ENCODE measurements at places on chromosomes 1 and 21.

- peaks cover 2% of the 10 kb centered on the region for H3K36me3 ChIP-seq
- H3K4me1 ChIP-seq: no peaks in the 10 kb centered on the region
- no peak overlapping the region for H3K27ac ChIP-seq
- no peak overlapping the region for H3K4me3 ChIP-seq
- DNase-seq: no peak
- H3K27me3 ChIP-seq: no peaks in the 10 kb centered on the region
Observed at GRCh38 chr1:14810595-14811361, 212.3 kb downstream of the KAZN start.

GRCh38 chr1:207861442-207862177 is 49.3 kb downstream of the CD34 start:
- H3K27ac ChIP-seq: peak overlapping the region; percentile 88
- peaks cover 60% of the 10 kb centered on the region for H3K4me1 ChIP-seq
- peak; percentile 48 for DNase-seq

- H3K4me3 ChIP-seq: no peak overlapping the region
- DNase-seq: no peak
- H3K36me3 ChIP-seq: no peaks in the 10 kb centered on the region
- H3K27me3 ChIP-seq: peaks cover 24% of the 10 kb centered on the region
- peak overlapping the region; percentile 8 for H3K27ac ChIP-seq
Observed at GRCh38 chr1:116129537-116129936, 18.3 kb downstream of the MAB21L3 start.

DNA sequence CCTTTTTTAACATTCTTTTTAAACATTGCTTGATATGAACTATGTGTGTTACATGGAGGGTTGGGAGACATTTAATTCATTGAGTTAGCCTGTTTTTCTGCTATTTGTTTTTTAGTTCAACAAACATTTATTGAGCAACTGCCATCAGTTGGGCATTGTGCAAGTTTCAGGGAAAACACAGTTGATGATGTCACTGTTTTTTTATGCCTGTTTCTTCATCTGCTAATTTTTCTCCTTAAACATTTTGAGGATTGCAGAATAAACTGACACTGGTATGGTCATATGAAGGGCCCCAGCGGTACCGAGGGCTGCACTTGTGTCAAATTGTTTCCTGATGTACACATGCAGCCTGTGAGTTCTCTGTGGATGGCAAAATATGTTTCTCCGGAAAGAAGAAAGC is 253.0 kb downstream of the FGGY start:
- no peak overlapping the region for H3K27ac ChIP-seq
- H3K36me3 ChIP-seq: peaks cover 6% of the 10 kb centered on the region
- H3K4me3 ChIP-seq: no peak overlapping the region
- H3K27me3 ChIP-seq: no peaks in the 10 kb centered on the region

- H3K27me3 ChIP-seq: no peaks in the 10 kb centered on the region
- H3K4me3 ChIP-seq: no peak overlapping the region
- H3K36me3 ChIP-seq: no peaks in the 10 kb centered on the region
- DNase-seq: no peak
Observed at GRCh38 chr1:109198745-109199144, 15.0 kb upstream of the SARS1 start.

DNA sequence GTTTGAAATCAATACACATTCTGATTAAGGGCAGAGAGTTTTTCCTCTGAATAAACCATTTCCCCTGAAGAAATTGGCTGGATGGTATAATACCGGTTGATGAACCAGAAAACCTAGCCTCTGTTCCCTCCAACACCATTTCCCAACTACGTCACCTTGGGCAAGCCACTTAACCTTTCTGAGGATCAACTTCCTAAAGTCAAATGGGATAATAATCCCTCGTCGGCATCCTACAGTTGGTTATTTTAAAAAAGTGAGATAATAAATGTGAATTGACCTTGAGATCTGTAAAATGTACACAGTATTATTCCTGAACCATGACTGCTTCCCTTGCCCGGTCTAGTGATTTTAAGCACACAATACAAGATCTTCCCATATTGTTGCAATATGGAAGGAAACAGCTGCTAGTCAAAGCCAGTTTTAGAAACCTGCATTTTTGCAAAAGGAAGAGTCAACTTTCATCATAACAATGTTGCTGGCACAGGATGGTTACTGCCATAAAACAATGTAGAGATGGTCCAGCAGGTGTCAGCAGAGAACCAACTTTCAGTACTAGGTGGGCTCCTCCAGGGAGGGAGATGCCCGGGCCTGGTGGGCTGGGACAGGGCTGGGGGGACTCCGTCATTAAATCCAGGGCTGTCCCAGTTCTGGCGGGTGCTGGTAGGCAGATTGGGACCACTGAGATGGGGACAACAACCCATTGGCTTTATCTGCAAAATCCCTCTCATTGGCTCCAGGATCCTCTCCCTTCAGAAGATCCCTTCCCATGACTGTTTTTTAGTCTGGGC is 5.2 kb upstream of the HLX start:
- DNase-seq: peak; percentile 36
- no peak overlapping the region for H3K27ac ChIP-seq
- no peak overlapping the region for H3K4me3 ChIP-seq
- H3K27me3 ChIP-seq: peaks cover 67% of the 10 kb centered on the region
- H3K36me3 ChIP-seq: no peaks in the 10 kb centered on the region

DNA sequence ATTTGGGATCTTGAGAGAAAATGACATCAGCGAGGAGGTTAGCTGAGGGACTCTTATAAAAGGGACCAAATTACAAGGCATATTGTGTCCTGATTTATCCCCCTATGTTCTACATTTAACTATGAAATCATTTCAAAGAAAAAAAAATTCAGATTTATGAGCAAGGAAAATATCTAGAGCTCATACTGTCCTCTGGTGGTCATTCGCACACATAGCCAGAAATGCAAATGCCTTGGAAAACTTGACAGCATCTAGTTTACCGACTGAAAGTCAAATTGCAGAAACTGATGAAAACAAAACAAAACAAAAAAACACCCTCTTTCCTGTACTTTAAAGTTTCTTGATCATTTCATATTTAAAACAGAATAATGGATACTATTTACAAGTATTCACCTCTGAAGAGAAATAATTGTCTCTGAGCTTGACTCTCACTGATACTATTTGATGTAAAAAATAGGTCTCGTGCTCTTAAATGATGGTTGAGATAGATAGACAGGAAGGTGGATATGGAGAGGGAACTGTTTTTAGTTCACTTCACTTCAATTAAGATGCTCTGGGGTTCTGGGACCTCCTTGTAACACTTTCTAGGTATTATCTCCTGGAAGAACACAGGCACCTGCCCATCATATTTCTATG is 253.8 kb downstream of the PCP4 start:
- H3K27me3 ChIP-seq: no peaks in the 10 kb centered on the region
- DNase-seq: no peak
- no peaks in the 10 kb centered on the region for H3K4me1 ChIP-seq
- H3K36me3 ChIP-seq: no peaks in the 10 kb centered on the region

- no peak overlapping the region for H3K27ac ChIP-seq
- no peak overlapping the region for H3K4me3 ChIP-seq
- no peaks in the 10 kb centered on the region for H3K4me1 ChIP-seq
- peaks cover 12% of the 10 kb centered on the region for H3K36me3 ChIP-seq
- DNase-seq: no peak
- no peaks in the 10 kb centered on the region for H3K27me3 ChIP-seq
Observed at GRCh38 chr1:100009458-100009857, 39.7 kb downstream of the SLC35A3 start.

GRCh38 chr1:216523043-216523442 is 99.8 kb upstream of the USH2A start:
- no peak for DNase-seq
- no peaks in the 10 kb centered on the region for H3K36me3 ChIP-seq
- no peak overlapping the region for H3K27ac ChIP-seq

DNA sequence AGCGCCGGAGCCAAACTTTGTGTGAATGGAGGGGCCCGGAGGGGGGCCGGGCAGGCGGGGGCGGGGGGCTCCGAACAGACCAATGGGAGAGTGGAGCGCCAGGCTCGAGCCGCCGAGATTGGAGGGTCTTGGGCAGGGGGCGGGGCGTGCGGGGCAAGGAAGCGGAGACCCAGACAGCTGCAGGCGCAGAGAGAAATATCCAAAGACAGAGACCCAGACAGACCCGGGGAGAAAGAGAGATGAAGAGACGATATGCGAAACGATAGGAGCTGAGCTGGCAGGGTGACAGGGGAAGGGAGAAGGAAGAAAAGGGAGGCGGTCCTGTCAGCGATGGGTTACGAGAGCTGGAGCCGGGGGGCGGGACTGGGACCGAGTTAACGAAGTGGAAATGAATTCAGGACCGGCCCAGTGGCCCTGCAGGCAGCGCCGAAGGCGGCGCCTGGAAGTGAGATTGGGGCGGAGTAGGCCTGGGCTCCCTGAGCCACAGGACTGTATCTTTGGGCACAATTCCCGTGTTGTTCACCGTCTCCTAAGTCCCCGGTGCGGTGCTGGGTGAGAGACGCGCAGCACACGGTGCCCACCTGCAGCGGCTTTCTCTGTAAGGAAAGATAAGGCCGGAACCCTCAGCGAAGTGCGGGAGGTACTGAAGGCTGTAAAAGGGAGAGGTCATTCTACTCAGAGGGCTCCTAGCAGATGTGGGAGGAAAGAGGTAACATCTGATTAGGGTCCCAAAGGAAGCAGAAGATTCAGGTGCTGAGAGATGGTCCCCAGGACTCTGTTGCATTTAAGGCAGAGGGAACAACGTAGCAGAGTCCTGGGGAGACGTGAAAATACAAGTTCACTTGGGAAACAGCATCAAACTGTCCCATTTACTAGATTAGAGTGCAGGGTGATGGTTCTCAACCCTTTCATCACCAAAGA is 543 bp upstream of the KCNJ10 start:
- peaks cover 8% of the 10 kb centered on the region for H3K4me1 ChIP-seq
- H3K36me3 ChIP-seq: no peaks in the 10 kb centered on the region
- H3K27ac ChIP-seq: no peak overlapping the region
- DNase-seq: peak; percentile 79
- H3K27me3 ChIP-seq: peaks cover 32% of the 10 kb centered on the region

- H3K27me3 ChIP-seq: peaks cover 11% of the 10 kb centered on the region
- H3K4me3 ChIP-seq: no peak overlapping the region
- H3K36me3 ChIP-seq: no peaks in the 10 kb centered on the region
- H3K27ac ChIP-seq: no peak overlapping the region
- DNase-seq: no peak
Observed at GRCh38 chr1:30058970-30059369, 664.4 kb downstream of the MATN1 start.

GRCh38 chr1:219661464-219662092 is 48.7 kb upstream of the ZC3H11B start:
- H3K36me3 ChIP-seq: no peaks in the 10 kb centered on the region
- H3K27ac ChIP-seq: no peak overlapping the region
- H3K27me3 ChIP-seq: peaks cover 17% of the 10 kb centered on the region

- peaks cover 71% of the 10 kb centered on the region for H3K4me1 ChIP-seq
- H3K27ac ChIP-seq: peak overlapping the region; percentile 79
- H3K27me3 ChIP-seq: no peaks in the 10 kb centered on the region
Observed at GRCh38 chr1:28928314-28928941, 14.1 kb downstream of the EPB41 start.

DNA sequence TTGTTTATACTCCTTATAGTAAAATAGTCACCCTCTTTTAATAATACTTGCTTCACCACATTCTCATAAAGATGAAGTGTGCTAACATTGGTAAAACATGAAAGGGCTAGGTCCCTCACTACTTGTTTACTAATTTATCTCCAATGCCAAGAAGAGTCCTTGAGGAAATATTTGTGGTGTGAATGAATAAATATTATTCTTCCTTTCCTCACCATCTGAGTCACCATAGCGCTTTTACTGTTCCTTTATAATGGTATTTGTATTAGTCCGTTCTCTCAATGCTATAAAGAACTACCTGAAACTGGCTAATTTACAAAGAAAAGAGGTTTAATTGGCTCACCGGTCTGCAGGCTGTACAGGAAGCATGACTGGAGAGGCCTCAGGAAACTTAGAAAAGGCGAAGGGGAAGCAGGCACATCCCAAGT is 222.8 kb upstream of the ZRANB2 start:
- no peak overlapping the region for H3K27ac ChIP-seq
- H3K4me3 ChIP-seq: no peak overlapping the region
- DNase-seq: no peak
- no peaks in the 10 kb centered on the region for H3K27me3 ChIP-seq
- no peaks in the 10 kb centered on the region for H3K36me3 ChIP-seq
- no peaks in the 10 kb centered on the region for H3K4me1 ChIP-seq

DNA sequence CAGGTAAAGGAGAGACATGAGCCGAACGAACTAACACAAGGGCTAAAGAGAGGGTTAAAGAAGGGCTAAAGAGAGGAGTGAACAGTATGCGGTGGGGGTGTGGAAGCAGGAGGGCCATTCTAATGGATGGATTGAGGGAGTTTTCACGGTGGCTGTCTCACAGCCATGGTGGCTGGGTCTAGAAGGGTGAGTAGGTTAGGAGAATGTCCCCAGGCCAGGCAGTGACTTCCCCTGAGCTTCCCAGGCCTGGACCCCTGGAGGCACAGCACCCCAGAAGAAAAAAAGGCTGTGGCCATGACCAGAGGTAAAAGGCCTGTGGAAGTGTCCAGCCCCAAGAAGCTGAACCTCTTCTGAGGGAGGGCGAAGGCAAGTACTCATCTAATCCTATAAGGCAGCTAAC is 3.6 kb downstream of the FNDC5 start:
- H3K27ac ChIP-seq: no peak overlapping the region
- no peak overlapping the region for H3K4me3 ChIP-seq
- H3K4me1 ChIP-seq: peaks cover 12% of the 10 kb centered on the region
- H3K36me3 ChIP-seq: peaks cover 6% of the 10 kb centered on the region

- H3K27ac ChIP-seq: no peak overlapping the region
- H3K27me3 ChIP-seq: no peaks in the 10 kb centered on the region
- DNase-seq: no peak
- H3K4me3 ChIP-seq: no peak overlapping the region
- H3K36me3 ChIP-seq: no peaks in the 10 kb centered on the region
Observed at GRCh38 chr21:44360159-44360558, 6.7 kb downstream of the TRPM2 start.

GRCh38 chr1:114022877-114023276 is 43.6 kb downstream of the OLFML3 start:
- no peaks in the 10 kb centered on the region for H3K36me3 ChIP-seq
- no peaks in the 10 kb centered on the region for H3K4me1 ChIP-seq
- no peak overlapping the region for H3K27ac ChIP-seq
- no peak overlapping the region for H3K4me3 ChIP-seq
- no peak for DNase-seq

DNA sequence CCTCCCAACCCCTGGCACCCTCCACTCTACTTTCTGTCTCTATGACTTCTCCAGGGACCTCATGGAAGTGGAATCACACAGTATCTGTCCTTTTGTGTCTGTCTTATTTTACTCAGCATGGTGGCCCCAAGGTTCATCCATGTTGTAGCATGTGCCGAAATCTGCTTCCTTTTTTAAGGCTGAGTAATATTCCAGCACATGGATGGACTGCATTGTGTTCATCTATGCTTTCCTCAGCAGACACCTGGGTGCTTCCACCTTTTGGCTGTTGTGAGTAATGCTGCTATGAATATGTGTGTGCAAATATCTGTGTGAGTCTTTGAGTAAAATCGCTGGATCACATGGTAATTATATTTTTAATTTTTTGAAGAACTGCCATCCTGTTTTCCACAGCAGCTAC is 1.6 kb upstream of the PFKL start:
- H3K36me3 ChIP-seq: peaks cover 2% of the 10 kb centered on the region
- no peak for DNase-seq
- H3K27ac ChIP-seq: peak overlapping the region; percentile 67
- peak overlapping the region; percentile 21 for H3K4me3 ChIP-seq

- no peak overlapping the region for H3K4me3 ChIP-seq
- no peaks in the 10 kb centered on the region for H3K27me3 ChIP-seq
- H3K4me1 ChIP-seq: peaks cover 43% of the 10 kb centered on the region
- H3K36me3 ChIP-seq: peaks cover 13% of the 10 kb centered on the region
Observed at GRCh38 chr1:145805057-145805456, 18.8 kb downstream of the RNF115 start.

GRCh38 chr1:207428783-207429182 is 25.3 kb upstream of the CR2 start:
- peaks cover 26% of the 10 kb centered on the region for H3K4me1 ChIP-seq
- no peak overlapping the region for H3K27ac ChIP-seq
- no peak overlapping the region for H3K4me3 ChIP-seq

- DNase-seq: no peak
- H3K4me3 ChIP-seq: no peak overlapping the region
- no peak overlapping the region for H3K27ac ChIP-seq
- peaks cover 4% of the 10 kb centered on the region for H3K4me1 ChIP-seq
Observed at GRCh38 chr1:244952940-244953339, 88.6 kb upstream of the HNRNPU start.
